ENCODE measurements at places on chromosomes 2 and 18. TPM values are rescaled to one million over a fixed set of nuclear protein-coding genes. Genes with fewer than 3 reads are reported as not detected.
A peak's percentile ranks its signal among the peaks of the same experiment; 100 is the strongest.

DNA sequence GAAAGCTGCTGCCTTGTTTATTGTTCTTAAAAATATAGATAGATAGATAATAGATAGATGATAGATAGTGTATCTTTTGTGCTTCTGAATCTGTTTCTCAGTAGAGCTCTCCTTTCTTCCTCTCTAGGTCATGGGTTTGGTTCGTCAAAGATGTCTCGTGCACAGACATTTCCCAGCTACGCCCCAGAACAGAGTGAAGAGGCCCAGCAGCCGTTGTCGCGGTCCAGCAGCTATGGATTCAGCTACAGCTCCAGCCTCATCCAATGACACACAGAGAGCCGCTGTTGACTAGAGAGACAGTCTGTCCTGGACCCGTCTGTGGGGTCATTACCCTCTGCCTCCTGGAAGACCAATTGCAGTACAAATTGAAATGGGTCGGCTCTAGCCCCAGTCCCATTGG lies 106.6 kb downstream of the CD226 start:
- DNase-seq: no peak

PLGLB2 gene
- total RNA-seq: 0.99 TPM

DNA sequence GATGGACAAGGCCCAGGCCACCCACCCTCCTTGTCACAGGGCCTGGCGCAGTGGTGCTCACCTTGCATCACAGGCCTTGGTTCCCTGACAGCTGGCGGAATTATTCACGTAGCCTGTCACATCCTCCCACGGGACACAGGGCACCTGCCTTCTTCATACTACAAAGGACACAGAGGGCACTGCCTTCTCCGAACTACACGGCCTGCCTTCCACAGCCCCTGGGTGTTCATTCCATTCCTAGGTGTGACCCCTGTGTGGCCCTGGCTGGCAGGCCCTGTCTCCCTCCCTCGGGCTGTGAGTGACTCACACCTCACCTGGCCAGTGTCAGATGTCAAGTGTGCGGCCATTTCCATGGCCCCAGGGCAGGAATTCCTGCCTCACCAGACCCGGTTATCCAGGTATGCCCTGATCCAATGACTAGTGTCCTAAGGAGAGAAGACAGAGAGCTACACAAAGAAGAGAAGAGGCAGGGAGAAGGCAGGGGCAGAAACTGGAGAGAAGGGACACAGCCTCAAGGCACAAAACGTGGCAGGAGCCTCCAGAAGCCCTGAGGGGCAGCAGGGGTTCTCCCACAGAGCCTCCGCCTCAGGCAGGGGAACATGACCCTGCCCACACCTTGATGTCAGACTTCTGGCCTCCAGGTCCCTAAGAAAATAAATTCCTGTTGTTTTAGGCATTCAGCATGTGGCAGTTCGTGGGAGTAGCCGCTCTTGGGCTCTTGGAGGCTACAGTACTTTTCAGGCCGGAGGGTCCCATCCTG lies 43.4 kb downstream of the MBP start:
- DNase-seq: no peak

AQP12A gene
- not detected for total RNA-seq

- no peak for DNase-seq
Observed at GRCh38 chr2:165248238-165248637, 9.0 kb downstream of the SCN2A start.

MAP3K19 gene
- not detected for total RNA-seq

- no peak for DNase-seq
Observed at GRCh38 chr2:98730053-98730706, 752 bp downstream of the MGAT4A start.

CXCR1 gene
- not detected for total RNA-seq

GRCh38 chr2:83944191-83944590 lies 514.9 kb downstream of the SUCLG1 start:
- DNase-seq: no peak

DNA sequence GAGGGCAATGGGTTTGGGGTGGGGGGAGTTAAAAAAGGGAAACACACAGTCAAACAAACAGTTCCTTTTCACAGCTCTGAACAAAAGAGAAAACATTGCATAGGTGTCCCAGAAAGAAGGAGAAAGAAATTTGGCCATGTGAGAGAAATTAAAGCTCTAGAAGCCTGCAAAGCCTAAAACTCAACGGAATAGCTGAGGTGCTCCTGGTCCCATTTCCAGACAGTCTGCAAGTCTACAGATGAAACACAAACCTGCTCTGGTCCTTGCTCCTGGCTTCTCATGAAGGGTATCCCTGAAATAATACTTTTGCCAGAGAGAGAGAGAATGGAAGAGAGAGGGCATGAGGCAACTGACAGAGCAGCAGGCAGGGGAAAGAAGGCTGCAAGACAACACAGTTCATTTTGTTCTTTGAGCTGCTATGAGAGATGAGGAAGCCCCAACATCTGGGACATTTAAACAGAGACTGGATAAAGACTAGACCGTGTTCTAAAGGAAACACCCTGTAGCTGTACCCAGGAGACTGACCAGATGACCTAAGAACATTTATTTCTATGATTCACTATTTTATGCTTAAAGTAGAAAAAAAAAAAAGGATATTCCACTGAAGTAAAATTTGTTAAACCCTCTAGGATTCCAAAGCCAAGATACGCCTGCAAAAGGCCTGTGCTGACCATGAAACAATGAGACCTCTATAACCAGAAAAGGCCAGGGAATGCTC lies 57.3 kb upstream of the CYP26B1 start:
- no peak for DNase-seq

DNA sequence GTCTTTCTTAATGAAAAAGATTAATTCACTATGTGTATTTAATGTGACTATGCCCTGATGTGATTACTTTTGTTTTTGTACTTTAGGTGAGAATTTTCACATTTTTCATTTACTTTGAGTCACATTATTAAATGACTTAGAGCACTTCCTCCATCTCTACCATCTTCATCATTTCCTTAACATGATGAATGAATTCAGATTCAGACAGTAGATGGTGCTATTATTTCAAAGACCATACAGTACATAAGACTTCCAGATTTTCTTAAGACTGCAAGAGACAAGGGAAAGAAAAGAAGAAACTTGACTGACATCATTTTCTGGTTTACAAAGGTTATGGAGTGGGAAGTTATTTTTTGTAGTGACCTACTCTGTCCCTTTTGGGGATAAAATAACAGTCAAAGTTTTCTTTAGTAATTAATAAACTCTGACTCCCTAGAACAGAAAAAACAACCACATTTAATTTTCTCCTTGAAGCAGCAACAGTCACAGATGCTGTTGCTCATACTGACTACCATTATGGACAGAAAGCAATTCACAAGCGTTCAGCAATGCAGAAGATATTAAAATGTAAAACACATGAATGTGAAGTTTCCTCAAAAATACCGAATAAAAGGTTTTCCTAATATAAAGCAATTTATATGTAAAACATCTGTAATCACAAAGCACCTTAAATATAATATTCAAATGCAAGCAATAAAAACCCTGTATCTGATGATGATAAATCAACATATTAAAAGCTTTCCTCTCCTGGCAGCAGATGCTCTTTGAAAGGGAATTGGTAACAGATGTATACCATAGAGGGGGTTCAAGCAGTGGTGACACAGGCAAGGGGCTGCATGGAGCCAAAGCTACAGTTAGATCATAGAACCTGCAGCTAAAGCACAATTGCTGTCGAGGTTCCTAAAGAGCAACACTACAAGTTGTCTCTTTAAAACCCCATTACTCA lies 1010.9 kb upstream of the NXPH2 start:
- DNase-seq: peak; percentile 16

DNA sequence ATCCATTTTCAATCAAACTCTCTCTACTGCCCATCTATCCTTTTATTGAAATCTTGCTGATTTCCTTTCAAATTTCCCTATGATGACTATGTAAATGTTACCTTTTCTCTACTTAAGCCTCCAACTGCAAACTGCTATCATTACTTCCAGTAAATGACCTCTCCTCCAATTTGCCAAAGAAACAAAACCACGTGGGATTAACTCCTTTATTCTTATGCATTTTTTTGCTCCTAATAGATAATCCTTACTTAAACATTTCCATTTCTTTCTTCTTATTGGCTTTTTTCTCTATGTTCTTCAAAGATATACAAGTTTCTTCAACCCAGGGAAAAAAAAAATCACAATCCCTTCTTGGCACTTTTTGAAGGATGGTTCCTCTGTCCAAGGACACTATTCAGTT lies 61.2 kb downstream of the CCDC88A start:
- DNase-seq: no peak

GRCh38 chr2:10772201-10772867 lies 40.3 kb downstream of the PDIA6 start:
- no peak for DNase-seq

GRCh38 chr18:43772907-43773306 lies 495.6 kb upstream of the SYT4 start:
- no peak for DNase-seq

ERBB4 gene
- 0.18 TPM for total RNA-seq

DNA sequence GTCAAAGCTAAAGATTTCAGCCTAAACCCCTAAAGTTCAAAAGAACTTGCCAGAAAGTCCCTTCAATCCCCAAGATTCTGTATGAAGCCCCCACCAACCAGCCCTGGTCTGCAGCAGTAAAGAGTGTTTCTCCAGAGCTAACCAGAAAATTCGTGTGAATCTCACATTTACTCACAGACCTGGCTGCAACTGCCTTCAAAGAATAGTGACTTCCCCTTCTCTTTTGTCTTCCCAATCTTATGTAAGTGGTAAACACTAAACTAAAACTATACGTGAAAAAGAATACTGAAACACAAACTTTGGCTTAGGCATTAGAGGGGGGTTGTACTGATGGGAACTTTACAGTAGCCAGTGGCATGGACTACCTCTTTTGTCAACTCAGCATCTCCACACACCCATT lies 50.6 kb upstream of the SETBP1 start:
- DNase-seq: no peak

- no peak for DNase-seq
Observed at GRCh38 chr2:20755132-20755800, 67.6 kb downstream of the LDAH start.

DNA sequence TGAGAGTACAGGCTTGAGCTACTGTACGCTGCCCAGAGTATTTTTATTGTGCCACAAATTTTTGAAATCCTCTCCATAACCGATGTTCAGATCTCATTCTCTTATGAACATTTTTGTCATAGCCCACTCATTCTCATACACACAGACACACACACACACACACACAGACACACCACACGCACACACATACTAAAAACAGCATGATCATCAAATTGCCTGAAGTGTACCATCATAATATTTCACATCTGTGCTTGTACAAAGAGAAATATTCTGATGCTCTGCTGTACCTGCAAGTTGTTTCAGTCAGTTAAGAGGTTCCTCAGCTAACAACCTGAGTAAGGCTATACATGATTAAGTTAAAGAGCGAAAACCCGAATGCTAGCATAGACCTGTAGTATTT lies 95.1 kb downstream of the LRRTM1 start:
- DNase-seq: no peak

GRCh38 chr2:64380853-64381527 lies 73.0 kb upstream of the LGALSL start:
- DNase-seq: no peak

All from glomerular endothelial cell (primary cell).